Posterior cingulate gyrus (tissue), 11 donors: ENCODE measurements at places on chromosomes 12 and 14.

GRCh38 chr14:51657762-51658161 lies 6.1 kb downstream of the FRMD6 start:
- DNase-seq: no peak

GRCh38 chr12:89339526-89339925 lies 12.8 kb downstream of the DUSP6 start:
- no peak for DNase-seq

- no peak for DNase-seq
These were observed 121.9 kb downstream of the PDE3A start for GRCh38 chr12:20490213-20490612.

GRCh38 chr14:86243158-86243557 lies 713.2 kb downstream of the FLRT2 start:
- DNase-seq: no peak

GRCh38 chr12:100699209-100699608 lies 95.4 kb upstream of the ANO4 start:
- DNase-seq: no peak

- no peak for DNase-seq
These were observed 100.1 kb downstream of the CRADD start for GRCh38 chr12:93777254-93777653.

- DNase-seq: no peak
These were observed 62.6 kb downstream of the SLC38A4 start for GRCh38 chr12:46763230-46763629.

DNA sequence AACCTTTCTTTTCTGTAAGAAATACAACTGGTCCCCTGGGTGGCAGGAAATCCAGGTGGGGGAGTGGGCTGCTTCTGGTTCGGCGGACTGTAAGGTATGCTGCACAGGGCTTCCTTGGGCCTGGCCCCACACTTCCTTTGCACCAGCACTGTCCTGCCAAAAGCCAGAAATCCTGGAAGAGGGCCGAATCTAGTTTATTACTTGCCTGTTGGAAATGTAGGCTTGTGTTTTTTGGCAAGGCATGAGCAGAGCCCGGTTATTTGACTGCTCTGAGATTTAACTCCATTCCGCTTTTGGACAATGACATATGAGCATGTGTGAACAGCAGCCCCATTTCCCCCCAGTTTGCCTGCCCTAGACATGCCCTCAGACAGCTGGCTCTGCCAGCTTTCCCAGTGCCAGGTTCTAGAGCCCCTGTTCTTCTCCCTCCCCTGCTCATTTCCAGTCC lies 86.6 kb downstream of the BORCS5 start:
- no peak for DNase-seq

DNA sequence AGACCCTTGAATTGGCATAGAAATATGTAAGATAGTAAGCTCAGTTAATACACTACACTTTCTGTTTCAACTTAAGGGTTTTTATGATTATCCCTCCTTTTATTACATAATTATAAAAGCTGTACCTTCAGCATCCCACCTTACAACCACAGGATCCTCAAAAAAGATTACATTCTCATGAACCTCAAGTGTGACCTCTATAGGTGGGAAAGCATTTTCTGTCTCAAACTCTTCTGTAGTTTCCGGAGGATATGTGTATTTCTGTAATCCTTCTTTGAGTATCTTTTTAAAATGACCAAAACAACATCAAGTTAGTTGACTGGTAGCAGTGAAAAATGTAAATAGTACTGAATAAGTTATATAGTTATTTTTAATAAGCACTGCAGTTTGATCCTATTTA lies 75.9 kb downstream of the DNAI7 start:
- no peak for DNase-seq

- DNase-seq: no peak
These were observed 74.1 kb downstream of the CACNA1C start for GRCh38 chr12:2126676-2127406.

DNA sequence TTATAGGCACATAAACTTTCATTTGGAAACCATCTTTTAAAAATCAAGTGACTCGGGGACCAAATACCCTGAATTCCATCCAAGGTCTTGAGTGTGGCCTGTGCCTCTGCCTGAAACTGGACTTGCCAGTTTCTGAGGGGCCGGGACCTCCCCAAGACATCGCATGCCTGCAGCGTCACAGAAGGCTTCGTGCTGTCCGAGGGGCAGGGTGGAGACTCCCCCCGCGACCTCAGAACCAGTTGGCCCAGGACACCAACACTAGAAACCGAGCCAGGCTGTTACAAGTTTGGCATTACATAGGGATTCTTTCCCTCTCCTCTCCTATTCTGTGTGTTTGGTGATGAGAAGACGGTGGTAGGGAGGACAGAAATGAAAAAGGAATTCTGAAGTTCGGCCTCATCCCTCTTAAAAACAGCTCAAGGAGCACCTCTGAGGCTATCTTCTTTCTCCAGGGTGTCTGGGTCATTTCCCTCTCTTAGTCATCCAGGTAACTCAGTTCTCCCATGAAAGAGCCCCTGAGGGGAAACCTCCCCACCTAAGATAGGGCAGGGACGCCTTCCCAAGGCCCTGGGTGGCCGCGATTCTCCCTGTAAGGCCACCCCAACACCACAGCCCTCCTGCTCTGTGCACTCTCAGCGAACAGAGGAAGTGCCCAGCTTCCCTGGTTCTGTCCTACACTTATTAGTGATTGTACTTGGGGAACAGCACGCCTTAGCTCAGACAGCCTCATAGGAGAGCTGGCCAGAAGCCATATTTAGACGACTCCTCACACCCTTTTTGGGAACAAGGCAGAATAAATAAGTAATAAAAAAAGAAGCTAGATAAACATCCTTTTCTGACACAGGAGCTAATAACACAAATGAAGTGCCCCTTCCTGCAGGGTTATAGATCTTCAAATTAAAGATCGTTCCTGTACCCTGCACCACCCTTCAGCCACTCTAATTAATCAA lies 93.8 kb downstream of the BCL11B start:
- no peak for DNase-seq

GRCh38 chr12:27515671-27516070 lies 8.3 kb upstream of the PPFIBP1 start:
- DNase-seq: no peak

GRCh38 chr12:47813511-47814196 lies 6.0 kb downstream of the HDAC7 start:
- DNase-seq: no peak

- DNase-seq: no peak
These were observed 10.4 kb downstream of the B4GALNT1 start for GRCh38 chr12:57622293-57623245.

DNA sequence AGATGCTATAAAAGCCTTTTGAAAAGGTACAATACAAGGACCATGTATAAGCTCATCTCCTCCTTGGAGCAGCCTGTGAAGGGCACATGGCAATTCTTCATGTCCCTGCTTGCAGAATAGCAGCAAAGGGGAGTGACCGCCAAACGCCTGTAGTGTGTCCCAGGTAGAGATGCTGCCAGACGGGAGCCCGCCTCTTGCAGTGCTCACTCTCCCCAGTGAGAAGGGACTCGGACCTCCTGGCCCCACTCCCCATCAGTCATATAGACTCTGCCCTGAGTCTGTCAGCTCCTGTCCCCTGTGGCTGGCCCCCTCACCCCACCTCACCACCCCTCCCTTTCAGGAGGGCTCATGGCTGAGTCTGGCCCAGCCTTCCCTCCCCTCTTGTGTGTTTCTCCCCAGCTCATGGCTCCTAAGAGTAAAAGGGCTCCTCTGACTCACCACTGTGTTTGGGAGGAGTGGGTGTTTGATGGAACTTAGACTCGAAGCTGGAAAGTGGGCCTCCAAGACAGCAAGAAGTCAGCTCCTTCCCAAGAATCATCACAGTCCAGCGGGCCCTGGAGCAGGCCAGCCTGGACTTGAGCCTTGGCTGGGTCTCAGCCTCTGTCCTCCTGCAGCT lies 40.9 kb downstream of the DEGS2 start:
- no peak for DNase-seq

GRCh38 chr12:93626160-93626559 lies 51.0 kb upstream of the CRADD start:
- DNase-seq: no peak

- DNase-seq: no peak
These were observed 5.0 kb downstream of the SLC22A17 start for GRCh38 chr14:23347406-23348296.

DNA sequence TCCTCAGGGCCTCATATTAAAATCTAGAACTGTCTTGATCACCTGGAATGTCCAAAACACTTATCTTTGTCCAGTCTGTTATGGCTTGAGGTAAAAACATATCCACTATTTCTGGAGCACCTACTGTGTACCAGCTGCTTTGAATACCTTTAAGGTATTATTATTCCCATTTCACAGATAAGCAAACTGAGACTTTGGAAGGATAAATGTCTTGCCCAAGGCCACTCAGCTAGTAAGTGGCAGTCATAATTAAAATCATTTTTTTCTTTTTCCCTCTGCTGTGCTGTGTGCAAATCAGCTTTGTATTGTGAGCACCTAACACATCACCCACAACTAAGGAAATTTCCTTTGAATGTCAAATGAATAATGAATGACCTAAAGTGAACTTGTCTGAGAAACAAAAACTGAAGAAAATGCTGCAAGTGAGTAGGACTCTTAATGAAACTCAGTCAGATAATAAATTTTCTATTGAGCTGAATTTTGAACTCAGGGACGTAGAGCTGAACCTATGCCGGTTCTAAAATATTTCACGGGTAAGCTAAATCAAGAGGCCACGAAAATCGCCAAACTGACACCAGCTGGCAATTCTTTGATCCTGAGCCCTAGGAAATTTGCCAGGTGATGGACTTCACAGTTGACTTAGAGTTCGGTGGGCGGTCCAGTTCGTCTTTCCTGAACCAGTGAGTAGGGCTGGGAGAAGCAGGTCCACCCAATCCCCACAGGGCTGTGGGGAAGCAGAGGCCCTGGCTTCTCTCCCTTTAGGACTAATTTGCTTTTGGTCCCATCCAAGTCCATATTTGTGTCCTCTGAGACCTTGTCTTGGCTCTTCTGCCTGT lies 159.7 kb upstream of the PWP1 start:
- DNase-seq: no peak

- no peak for DNase-seq
These were observed 3.5 kb downstream of the TAC3 start for GRCh38 chr12:57012600-57013465.

DNA sequence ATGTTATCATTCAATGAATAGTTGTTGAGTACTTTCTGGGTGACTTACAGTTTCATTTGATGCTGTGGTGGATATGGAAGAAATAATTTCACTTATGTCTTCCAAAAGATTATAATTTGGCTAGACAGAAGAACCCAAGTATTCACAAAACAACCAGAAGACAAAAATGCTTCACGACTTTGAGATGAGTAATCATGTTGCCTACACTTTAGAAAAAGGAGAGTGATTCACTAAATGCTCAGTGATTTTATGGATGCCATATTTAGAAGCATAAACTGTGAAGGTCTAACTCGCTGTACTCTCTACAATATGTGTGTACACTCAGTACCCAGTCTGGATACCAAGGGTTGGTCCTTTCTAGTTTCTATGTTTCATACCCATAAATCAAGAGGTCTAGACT lies 101.3 kb upstream of the E2F7 start:
- no peak for DNase-seq

DNA sequence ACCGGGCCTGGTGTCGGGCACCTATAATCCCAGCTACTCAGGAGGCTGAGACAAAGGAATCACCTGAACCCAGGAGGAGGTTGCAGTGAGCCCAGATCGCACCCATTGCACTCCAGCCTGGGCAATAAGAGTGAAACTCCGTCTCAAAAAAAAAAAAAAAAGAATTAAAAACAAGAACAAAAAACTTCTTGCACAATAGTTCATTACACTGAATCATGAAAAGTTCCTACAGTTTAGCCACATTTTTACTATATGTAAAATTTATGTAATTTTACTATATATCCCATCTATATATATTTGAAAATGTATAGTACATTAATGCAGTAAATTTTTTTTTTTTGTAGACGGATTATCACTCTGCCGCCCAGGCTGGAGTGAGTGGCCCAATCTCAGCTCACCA lies 4.6 kb downstream of the ATP5F1B start:
- no peak for DNase-seq

- DNase-seq: no peak
These were observed 6.9 kb downstream of the C1QL4 start for GRCh38 chr12:49330032-49330619.

DNA sequence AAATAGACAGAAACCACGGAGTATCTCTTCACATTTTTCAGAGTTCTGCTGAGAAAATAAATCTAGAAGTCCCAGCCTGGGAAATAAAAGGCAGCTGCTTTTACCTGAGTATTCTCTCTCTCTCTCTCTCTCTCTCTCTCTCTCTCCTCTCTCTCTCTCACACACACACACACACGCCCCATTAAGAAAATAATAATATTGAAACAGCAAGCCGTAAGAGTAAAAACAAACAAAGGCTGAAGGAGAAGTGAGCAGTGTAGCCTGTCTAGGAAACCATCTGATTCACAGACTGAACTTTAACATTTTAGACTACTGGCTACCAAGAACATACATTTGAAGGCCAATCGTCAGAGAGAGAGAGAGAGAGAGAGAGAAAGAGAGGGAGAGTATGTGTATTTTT lies 8.4 kb downstream of the PTHLH start:
- no peak for DNase-seq

- DNase-seq: no peak
These were observed 54.5 kb downstream of the VCPKMT start for GRCh38 chr14:50061664-50062437.

GRCh38 chr14:32567543-32568384 lies 238.7 kb downstream of the AKAP6 start:
- no peak for DNase-seq

DNA sequence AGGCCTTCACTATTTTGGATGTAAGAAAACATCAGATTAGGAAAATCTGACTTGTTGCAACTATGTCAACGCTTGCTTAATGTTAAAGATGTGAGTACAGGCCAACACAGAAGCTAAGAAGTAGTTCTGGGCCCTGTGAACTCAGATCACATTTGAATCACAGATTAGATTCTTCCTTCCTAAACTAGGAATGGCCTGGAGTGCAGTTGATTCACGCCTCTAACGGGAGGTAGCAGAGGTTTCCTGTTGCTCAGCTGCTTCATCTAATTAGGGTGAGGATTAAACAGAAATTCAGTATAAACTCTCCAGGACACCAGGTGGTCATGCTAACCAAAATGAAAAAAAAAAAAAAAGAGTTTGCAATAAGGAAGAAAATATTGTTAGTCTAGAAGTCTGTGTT lies 314.3 kb downstream of the TRHDE start:
- no peak for DNase-seq

GRCh38 chr12:109458086-109458485 lies 19.0 kb downstream of the KCTD10 start:
- DNase-seq: no peak
